Sigmoid colon (tissue), 7 donors: ENCODE measurements at places on chromosomes 2 and 18. TPM values are rescaled to one million over a fixed set of nuclear protein-coding genes. Genes with fewer than 3 reads are reported as not detected.

- no peaks in the 10 kb centered on the region for H3K27me3 ChIP-seq
- DNase-seq: no peak
- H3K36me3 ChIP-seq: no peaks in the 10 kb centered on the region
- H3K27ac ChIP-seq: no peak overlapping the region
- no peak overlapping the region for H3K4me3 ChIP-seq
Observed at GRCh38 chr18:46415532-46416252, 241.3 kb downstream of the LOXHD1 start.

- H3K4me1 ChIP-seq: peaks cover 73% of the 10 kb centered on the region
- H3K27me3 ChIP-seq: no peaks in the 10 kb centered on the region
- H3K4me3 ChIP-seq: no peak overlapping the region
- DNase-seq: no peak
- H3K36me3 ChIP-seq: no peaks in the 10 kb centered on the region
Observed at GRCh38 chr2:40433736-40434135, 18.2 kb downstream of the SLC8A1 start.

- no peak overlapping the region for H3K4me3 ChIP-seq
- peaks cover 37% of the 10 kb centered on the region for H3K4me1 ChIP-seq
- DNase-seq: no peak
Observed at GRCh38 chr2:176101216-176101830, 1.7 kb downstream of the HOXD12 start.

DNA sequence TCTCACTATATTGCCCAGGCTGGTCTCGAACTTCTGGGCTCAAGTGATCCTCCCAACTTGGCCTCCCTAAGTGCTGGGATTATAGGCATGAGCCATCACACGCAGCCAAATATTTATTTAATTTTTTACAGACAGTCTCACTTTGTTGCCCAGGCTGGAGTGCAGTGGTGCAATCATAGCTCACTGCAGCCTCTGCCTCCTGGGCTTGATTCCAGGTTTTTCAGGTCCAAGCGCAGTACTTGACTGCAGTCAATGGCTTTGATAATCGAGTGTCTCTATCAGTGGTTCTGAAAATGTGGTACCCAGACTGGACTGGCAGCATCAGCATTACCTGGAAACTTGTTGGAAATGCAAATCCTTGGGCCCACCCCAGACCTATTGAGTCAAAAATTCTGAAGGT, 63.1 kb downstream of the PLB1 start:
- H3K4me3 ChIP-seq: no peak overlapping the region
- no peaks in the 10 kb centered on the region for H3K36me3 ChIP-seq

Gene IKZF2
- under 0.01 TPM for polyA plus RNA-seq

DNA sequence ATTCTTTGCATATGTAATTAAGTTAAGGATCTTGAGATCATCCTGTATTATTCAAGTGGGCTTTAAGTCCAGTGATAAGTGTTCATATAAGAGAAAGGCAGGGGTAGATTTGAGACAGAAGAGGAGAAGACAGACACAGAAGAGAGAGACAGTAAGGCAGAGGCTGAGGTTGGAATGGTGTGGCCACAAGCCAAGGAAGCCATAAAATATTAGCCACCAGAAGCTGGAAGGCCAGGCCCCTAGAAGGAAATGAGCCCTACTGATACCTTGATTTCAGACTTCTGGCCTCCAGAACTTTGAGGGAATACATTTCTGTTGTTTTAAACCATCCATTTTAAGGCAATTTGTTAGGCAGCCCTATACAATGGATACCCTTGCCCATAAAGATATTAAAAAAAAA, 66.9 kb upstream of the DLX2 start:
- H3K4me3 ChIP-seq: no peak overlapping the region
- H3K27me3 ChIP-seq: no peaks in the 10 kb centered on the region
- H3K27ac ChIP-seq: no peak overlapping the region
- DNase-seq: no peak

Gene GKN1
- 78.7 TPM for polyA plus RNA-seq

DNA sequence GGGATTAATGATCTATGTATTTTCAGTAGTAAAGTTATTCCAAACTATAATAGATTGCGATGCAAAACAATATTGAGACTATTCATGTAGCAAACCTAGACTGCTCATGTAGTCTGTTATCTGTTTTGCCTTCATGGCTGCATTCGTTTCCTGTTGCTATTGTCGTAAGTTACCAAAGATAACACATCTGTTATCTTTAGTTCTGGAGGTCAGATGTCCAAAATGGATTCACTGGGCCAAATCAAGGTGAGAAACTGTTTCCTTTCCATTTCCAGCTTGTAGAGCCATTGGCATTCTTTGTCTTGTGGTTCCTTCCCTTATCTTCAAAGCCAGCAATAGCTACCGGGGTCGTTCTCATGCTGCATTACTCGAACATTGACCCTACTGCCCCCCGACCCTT, 20.9 kb downstream of the ITGAV start:
- no peak overlapping the region for H3K27ac ChIP-seq
- H3K4me3 ChIP-seq: no peak overlapping the region

Gene IL1F10
- polyA plus RNA-seq: not detected

DNA sequence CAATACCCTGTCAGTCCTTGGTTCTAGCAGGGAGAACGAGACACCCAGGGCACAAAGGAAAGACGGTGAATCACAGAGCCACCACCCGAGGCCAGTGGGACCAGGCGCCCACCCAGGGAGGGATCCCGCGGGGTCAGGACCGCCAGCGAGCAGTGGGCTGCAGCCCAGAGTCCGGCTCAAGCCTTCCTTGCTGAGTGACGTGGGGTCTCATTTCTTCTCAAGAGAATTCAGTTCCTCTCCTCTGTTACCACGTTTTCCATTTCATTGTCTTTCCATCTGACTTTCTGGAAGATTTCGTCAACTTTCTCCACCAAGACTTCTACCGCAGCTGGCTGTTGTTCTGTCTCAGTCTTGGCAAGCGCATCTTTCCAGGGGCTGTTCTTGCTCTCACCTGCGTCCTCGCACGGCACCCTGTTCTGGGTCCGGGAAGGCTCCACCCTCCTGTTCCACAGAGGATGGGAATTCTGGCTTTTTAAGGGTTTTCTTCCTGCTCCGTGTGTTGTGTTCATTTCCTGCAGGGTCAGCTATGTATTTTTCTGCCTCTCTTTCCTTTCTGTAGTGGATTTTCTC, 248.6 kb downstream of the NDUFA10 start:
- H3K4me3 ChIP-seq: no peak overlapping the region
- H3K4me1 ChIP-seq: no peaks in the 10 kb centered on the region
- no peak overlapping the region for H3K27ac ChIP-seq
- no peaks in the 10 kb centered on the region for H3K27me3 ChIP-seq
- H3K36me3 ChIP-seq: no peaks in the 10 kb centered on the region

DNA sequence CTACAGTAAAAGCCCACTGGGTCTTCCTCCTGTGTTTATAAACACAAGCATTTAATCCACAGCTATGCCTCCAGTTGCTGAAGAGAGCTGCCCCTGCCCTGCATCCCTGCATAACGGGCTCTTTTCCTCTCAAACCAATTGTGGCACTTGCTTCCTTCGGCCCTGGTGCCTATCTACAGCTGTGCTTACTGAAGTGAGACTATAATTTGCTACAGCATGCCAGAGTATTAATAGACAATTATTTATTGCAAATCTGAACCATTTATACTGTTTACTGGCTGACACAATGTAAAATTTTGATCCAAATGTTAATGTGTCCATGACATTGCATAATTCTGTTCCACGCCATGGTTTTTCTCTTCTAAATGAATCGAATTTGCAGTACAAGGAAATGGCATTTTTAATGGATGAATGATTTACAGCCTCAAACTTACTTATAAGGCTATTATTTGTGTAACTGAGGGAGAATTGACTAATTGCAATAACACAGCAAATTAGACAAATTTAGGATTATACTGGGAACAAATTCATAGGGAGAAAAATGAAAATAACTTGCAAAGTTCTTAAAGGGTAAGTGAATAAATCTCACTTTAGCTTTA, 457.0 kb upstream of the HNRNPA3 start:
- H3K4me1 ChIP-seq: no peaks in the 10 kb centered on the region
- no peak for DNase-seq
- no peaks in the 10 kb centered on the region for H3K27me3 ChIP-seq
- no peaks in the 10 kb centered on the region for H3K36me3 ChIP-seq
- no peak overlapping the region for H3K4me3 ChIP-seq

DNA sequence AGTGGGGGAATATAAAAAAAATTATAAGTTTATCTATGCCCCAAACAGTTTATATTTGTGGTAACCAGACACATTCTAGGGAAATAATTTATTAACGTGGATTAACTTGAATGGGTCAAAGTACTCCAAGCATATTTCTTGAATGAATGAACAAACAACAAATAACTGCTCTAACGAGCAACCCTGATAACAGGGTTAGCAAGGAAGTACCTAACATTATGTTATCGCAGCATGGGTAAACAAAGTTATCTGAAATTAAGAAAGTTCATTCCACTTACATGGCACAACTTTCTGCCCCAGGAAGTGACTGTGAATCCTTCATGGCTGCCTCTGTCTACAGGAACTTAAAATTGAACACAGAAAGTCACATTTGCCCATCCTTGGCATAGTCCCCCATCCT, 812.9 kb upstream of the ACVR2A start:
- no peaks in the 10 kb centered on the region for H3K4me1 ChIP-seq
- no peak overlapping the region for H3K27ac ChIP-seq
- no peaks in the 10 kb centered on the region for H3K27me3 ChIP-seq
- DNase-seq: no peak
- no peaks in the 10 kb centered on the region for H3K36me3 ChIP-seq
- no peak overlapping the region for H3K4me3 ChIP-seq

- DNase-seq: no peak
- H3K27me3 ChIP-seq: peaks cover 28% of the 10 kb centered on the region
- H3K4me1 ChIP-seq: peaks cover 20% of the 10 kb centered on the region
- H3K4me3 ChIP-seq: peak overlapping the region; percentile 58
Observed at GRCh38 chr2:224039770-224040440, 819 bp upstream of the SERPINE2 start.

Gene IL36G
- polyA plus RNA-seq: not detected

DNA sequence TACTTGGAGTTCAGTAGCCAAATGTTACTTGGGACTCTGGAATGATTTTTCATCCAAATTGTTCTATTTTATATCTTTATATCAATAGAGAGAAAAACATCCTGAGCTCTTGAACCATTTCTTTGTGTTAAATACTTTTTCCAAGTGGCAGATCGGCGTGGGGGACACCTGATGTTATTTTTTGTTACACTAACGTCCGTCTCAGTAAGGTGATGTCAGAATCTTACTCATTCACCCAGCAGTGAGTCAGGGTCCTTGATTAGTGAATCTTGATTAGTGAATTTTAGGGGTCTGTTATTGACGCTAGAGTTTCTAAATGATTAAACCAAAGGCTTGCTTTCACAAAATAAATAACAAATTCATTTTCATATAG, 1.7 kb downstream of the MIB1 start:
- H3K36me3 ChIP-seq: no peaks in the 10 kb centered on the region
- H3K27me3 ChIP-seq: no peaks in the 10 kb centered on the region
- H3K4me1 ChIP-seq: peaks cover 24% of the 10 kb centered on the region

DNA sequence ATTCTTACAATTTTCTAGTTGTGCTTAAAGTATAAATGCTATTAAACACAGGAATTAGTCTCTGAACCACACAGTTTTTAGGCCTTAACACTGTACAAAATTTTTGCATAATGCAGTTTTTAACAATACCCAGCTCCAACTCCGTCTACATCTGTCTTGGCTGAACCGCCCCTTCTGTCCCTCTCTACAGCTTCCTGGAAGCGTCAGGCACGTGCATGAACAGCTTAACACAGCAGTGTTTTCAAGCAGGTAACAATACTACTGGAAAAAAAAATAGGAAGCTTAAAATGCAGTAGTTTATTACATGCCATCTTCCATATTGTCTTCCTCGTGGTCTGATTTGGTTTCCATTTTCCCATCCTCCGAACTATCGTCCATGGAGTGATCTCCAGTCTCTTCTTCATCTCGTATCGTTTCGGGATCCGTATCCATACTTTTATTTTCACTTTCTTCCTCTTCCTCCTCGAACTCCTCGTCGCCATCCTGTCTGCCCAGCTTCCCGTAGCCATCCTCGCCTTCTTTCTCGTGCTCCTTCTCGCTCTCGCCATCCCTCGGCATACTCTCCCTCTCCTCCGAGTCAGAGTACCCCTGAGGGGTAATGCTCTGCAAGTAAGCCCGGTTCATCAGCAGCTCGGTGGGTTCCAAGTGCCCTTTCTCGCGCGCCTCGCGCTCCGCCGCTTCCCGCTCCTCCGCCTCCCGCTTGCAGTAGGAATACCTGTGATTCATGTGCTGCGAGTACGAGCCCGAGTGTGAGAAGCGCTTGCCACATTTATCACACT, 130.6 kb downstream of the ZEB2 start:
- no peaks in the 10 kb centered on the region for H3K27me3 ChIP-seq
- DNase-seq: no peak
- no peak overlapping the region for H3K4me3 ChIP-seq
- H3K4me1 ChIP-seq: no peaks in the 10 kb centered on the region

DNA sequence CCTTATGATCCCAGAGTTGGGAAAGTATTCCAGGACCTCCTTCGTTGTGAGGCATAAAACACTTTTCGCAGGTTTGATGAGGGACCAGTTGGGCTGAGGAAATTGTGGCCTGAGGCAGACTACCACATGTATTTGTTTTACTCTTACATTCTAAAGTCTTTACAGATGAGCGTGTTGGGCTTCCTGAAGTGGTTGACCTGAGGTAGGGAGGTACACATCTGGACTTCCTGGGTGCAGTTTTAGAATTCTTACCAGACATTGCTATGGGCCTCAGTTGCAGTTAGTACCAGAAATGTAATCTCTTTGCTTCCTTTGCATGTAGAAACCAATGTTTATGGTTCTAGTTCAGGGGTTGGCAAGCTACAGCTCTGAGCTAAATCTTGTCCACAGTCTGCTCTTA, 48.7 kb downstream of the COA5 start:
- H3K36me3 ChIP-seq: peaks cover 42% of the 10 kb centered on the region
- DNase-seq: no peak
- no peaks in the 10 kb centered on the region for H3K27me3 ChIP-seq
- H3K4me3 ChIP-seq: no peak overlapping the region
- peaks cover 46% of the 10 kb centered on the region for H3K4me1 ChIP-seq
- peak overlapping the region; percentile 84 for H3K27ac ChIP-seq

DNA sequence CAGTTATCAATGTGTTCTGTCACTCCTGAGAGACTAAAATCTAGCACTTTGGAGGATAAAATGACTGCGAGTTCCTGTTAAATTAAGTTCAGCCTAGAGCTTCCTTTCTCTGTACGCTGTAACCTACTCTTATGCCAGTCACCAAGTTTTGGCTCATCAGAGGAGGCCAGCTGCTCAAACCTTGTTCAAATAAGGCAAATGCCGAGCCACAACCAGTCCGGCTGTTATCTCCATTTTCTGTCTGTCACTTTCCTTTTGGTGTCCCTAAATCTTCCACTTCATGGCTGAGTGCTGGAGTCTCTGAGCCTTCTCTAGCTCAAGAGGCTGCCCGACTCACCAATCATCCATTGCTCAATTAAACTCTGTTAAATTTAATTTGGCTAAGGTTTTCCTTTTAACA, 33.5 kb upstream of the PXDN start:
- no peaks in the 10 kb centered on the region for H3K36me3 ChIP-seq
- no peak for DNase-seq
- no peaks in the 10 kb centered on the region for H3K27me3 ChIP-seq
- H3K4me3 ChIP-seq: no peak overlapping the region
- H3K4me1 ChIP-seq: no peaks in the 10 kb centered on the region

- no peak for DNase-seq
- no peak overlapping the region for H3K4me3 ChIP-seq
- H3K27me3 ChIP-seq: no peaks in the 10 kb centered on the region
- H3K36me3 ChIP-seq: no peaks in the 10 kb centered on the region
- H3K27ac ChIP-seq: no peak overlapping the region
Observed at GRCh38 chr2:460861-461260, 173.0 kb upstream of the ALKAL2 start.
